Skin of body (tissue), 3 donors: ENCODE measurements at places on chromosomes 12 and 14. TPM values are rescaled to one million over a fixed set of nuclear protein-coding genes. Genes with fewer than 3 reads are reported as not detected.

DNA sequence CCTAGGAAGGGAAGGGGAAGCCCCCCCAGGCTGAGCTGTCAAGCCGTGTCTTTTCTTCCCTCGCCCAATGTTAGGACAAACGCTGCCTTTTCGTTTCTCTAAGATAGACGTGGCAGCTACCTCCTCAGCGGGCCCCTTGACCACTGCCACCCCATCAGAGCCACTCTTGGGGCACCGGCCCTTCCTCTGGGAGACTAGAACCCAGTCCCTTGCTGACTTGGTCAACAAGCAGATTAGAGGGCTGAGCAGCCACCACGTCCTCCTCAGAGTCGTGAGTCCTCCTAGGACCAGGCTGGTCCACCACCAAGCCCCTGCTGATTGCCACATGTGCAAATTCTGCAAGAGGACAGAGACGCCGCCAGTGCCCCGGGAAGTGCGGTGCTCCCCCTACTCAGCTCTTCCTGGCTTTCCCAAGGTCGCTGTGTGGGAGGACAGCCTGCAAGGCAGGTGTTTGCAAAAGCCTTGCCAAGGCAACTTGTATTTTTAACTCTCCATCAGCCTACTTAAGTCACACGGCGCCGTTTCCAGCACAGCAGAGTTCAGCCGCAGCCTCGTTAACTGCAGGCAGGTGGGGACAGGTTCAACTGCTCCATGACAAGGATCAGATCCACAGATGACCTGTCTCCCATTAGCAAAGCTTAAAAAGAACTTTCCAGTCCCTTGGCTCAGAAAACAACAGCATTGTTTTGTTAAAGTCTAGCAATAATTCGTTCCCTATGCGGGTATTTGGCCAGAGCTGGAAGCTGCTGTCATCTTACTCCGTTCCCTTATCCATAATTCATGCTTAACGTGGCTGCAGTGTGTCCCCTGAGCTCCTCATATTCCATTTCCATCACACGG, 65.6 kb downstream of the TESC start:
- no peak for DNase-seq

- DNase-seq, result no peak
These were observed 505 bp upstream of the BCDIN3D start for GRCh38 chr12:49843411-49843810.

GRCh38 chr12:129848876-129849275, 54.9 kb downstream of the TMEM132D start:
- DNase-seq, result no peak

DNA sequence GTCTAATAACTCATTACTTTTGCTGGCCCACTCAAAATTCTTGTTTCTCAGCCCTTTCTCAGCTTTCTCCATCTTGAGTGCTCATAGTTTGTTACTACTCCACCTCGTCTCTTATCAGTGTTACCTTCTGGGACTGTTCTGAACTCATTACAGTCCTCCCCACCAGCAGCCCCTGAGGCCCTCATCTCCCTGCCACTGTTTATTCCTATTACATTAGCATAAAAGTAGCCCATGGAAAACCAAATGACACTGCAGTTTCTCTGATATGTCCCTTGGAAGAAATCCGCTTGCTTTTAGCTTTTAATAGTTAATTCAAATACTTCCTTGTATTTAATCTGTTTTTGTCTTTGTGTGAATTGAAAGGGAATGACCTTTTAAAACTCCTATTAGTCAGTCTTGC, 7.6 kb downstream of the AKAP6 start:
- DNase-seq, result no peak

DNA sequence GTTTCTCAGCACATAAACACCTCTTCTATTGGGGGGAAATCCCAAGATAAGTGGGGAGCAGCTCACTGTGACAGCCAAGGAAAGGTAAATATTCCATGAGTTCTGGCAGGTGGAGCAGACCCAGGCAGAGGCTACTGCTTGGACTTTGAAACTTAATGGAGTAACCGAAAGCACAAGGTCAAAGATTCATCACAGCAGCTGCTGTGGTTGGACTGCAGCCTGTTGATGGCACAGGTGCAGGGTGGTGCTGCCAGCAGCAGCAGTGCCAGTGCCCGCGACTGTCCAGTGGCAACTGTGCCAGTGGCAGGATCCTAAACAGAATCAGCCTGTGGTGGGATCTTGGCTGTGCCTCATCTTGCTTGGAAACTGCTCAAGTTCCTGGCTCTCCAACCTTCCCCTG, 81.4 kb upstream of the ARID2 start:
- no peak for DNase-seq

DNA sequence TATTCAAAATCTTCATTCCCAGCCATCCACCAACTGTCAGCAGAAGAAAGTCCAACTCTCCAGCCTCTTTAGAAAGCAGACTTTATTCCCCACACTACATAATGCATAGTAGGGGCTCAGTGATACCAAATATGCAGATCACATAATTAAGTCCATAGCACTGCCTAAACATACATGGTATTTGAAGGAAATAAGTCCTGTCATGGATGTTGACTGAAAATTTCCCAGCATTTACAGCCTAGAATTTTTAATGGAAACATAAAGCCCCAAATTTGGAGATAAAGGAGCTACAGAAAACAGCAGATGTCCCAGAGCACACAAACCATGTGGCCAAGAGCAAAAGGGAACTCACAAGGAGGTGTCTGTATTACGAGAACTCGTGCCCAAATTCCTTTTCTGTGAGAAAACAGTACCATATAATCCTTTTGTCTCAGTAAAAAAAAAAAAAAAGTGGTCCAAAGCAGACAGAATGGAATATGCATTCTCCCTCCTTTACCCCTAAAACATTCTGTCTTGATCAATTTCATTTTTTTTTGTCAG, 920.5 kb downstream of the NRXN3 start:
- no peak for DNase-seq

Gene SLC5A8
- total RNA-seq, result 1.7 TPM

Gene TCL1B
- not detected for total RNA-seq

Gene RPL36AL
- 101 TPM for total RNA-seq
